AG10803 (cell line): ENCODE measurements at places on chromosomes 2 and 18.
A peak's percentile ranks its signal among the peaks of the same experiment; 100 is the strongest.

DNA sequence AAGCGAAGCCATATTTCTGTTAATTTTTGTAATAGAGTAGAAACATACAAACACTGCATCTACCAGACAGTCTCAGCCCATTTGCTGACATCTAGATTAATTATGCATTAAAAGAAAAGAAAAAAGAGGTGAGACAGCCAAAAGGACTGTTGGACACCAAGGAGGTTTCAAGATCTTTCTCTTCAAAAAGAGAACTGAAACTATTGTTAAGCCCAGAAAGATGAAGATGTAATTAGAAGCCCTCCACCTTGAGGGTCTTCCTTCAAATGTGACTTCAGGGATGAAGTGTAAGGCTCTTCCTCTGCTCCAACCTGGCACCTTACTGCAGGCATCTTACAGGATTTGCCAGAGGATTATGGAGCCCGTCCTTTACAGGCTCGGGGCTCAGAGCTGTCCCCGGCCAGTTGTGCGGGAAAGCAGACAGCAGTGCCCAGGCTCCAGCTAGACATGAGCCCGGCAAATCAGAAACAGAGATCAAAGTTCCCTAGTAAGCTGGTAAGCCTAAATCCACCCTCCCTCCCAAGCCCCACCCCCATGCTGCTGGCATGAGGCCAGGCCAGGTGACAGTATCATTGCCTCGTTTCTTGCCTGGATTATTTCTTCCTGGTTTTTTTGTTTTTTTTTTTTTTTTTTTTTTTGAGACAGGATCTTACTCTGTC is 38.9 kb downstream of the ADI1 start:
- no peak for DNase-seq

DNA sequence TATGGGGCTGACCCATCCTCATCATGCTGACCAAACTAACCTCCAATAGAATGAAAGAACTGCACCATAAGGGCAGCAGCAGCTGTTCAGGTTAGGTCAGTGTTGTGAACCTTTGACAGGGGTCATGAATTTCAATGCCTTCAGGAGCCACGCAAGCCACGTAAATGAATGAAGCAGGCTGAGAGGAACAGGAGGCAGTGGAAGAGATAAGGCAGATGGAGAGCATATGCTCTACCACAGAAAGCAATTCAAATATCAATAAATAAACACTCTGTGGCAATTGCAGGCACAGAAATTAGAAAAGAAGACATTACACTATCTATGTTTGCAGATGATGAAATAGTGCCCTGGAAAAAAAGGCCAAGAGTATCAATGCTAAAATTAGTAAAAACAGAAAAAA is 56.3 kb downstream of the SCG2 start:
- DNase-seq = no peak

DNA sequence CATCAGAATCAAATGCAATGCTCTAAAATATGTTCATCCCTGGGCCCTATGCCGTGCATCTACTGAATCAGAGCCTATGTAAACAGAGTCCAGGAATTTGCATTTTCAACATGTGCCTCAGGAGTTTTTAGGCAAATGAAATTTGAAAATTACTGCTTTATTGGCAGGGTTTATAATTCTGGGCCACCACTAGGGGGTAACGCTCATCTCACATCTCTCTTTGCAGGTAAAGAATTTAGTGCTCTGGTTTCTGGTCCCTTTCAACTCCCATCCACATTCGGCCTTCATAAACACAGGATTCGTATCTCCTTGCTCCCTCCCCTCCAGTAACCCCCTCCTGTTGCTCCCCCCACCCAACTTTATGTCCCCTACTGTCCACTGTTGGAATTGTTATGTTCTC is 49.3 kb downstream of the LYPD6B start:
- DNase-seq = no peak

DNA sequence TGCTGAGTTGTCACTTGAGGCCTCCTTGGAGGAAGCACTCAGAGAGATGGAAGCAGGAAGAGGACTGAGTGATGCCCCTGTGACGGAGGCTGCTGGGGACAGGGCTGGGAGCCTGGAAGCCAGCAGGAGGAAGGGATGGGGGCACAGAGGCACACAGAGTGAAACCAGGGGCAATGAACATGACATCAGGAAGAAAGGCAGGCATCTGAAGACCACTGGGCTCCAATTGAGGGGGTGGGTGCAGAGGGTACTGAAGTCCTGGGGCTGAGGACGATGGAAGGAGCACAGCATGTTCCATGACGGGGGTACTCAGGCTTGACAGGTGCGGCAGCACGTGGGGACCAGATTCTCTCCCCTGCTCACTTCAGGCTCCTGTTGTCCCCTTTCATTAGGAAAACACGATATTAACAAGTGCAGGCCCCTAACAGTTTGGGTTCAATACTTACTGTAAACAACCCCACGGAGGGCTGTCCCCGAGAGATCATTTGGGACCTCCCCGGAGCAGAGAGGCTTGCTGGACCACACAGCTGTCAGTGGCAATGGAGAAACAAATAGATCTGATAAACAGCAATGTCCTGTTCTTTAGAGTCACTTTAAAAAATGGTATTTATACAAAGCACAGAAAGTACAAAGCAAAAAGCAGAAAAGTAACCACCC is 8.7 kb downstream of the INPP5D start:
- no peak for DNase-seq

- no peak for DNase-seq
Measured at GRCh38 chr18:26941584-26941983, 76.1 kb upstream of the AQP4 start.

DNA sequence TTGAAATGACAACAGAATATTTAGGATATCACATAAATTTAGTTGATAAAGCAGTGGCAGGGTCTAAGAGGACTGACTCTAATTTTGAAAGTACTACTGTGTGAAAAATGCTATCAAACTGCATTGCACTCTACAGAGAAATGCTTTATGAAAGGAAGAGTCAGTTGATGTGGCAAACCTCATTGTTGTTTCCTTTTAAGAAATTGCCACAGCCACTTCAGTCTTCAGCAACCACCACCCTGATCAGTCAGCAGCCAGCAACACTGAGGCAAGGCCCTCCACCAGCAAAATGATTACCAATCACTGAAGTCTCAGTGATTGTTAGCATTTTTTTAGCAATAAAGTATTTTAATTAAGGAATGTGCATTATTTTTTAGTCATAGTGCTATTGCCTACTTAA is 488.7 kb upstream of the SLC39A10 start:
- DNase-seq = no peak

GRCh38 chr2:68418855-68419254 is 48.2 kb downstream of the FBXO48 start:
- DNase-seq = no peak

GRCh38 chr2:152864601-152865149 is 146.3 kb downstream of the ARL6IP6 start:
- peak; percentile 15 for DNase-seq

DNA sequence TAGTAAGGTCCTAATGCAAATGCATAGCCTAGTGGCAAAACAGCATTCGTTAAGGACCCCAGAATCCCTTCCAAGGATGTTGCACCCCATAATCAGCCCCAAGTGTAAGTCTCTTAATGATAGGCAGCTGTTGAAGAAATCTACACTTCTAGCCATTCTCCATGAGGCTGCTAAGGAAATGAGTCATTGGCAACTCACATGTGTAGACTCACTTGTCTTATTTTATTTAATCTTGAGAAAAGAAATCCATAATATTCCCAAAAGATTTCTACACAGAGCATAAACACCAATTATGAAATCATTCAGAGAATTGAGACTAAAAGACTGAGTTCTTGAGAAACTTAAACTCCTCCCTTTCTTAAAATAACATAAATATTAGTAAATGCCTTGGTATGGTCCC is 52.4 kb downstream of the AKAIN1 start:
- no peak for DNase-seq

GRCh38 chr18:11324956-11325882 is 175.8 kb upstream of the PIEZO2 start:
- peak; percentile 84 for DNase-seq

GRCh38 chr2:132645722-132646539 is 24.1 kb downstream of the LYPD1 start:
- DNase-seq = no peak

DNA sequence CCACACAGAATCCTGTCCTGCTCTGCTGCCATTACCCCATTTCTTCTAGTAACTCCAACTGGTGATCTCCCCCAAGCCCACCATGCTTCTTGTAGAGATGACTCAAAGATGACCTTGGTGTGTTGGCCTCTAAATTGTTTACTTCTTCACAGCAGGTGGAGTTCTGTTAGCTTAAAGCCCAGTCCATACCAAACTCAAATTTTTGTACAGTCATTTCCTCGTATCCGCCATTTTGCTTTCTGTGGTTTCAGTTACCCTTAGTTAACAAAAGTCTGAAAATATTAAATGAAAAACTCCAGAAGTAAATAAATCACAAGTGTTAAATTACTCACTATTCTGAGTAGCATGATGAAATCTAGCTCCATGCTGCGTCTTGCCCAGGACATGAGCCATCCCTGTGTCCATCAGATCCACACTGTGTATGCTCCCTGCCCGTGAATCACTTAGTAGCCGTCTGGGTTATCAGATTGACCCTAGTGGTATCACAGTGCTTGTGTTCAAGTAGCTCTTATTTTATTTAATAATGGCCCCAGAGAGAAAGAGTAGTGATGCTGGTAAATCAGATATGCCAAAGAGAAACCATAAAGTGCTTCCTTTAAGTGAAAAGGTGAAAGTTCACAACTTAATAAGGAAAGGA is 133.3 kb upstream of the NOL4 start:
- DNase-seq = no peak

DNA sequence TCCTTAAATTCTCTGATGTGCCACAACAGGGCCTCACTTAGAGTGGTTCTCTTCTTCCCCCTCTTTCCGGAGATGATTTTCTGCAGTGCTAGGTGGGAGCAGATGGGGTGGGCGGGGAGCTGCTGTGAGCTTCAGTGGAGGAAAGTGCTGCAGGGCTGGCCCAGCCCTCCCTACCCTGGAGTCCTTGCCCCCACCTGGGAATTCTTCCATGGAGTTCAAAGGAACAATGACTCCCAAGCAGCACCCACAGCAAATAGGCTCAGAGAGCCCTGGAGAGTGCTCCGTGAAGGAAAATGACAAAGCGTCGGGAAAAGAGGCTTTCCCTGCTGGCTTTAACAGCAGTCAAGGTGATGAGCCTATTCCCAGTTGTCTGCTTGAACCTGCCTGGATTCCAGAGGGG is 28.8 kb downstream of the LOXHD1 start:
- DNase-seq = no peak

- no peak for DNase-seq
Measured at GRCh38 chr2:170180031-170180566, 2.2 kb downstream of the MYO3B start.

GRCh38 chr2:230807729-230808128 is 57.0 kb upstream of the ITM2C start:
- DNase-seq = no peak

DNA sequence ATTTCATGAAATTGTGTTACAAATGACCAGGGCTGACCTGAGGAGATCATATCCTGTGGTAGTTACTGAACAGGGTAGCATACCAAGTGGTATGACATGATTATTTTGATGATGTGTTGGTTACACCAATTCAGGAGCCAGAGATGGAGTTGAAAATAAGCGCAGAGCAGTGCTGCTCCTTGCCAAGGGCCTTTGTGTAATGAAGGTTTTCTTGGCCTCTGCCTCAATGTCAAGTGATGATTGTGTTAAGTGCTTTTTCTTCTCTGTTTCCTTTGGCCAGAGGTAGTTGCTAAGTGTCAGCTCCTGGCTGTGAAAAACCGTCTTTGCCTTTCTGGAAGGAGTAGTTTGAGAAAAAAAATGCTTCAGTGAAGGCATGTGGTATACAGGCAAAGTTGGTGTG is 131.2 kb downstream of the CERS6 start:
- DNase-seq = no peak

DNA sequence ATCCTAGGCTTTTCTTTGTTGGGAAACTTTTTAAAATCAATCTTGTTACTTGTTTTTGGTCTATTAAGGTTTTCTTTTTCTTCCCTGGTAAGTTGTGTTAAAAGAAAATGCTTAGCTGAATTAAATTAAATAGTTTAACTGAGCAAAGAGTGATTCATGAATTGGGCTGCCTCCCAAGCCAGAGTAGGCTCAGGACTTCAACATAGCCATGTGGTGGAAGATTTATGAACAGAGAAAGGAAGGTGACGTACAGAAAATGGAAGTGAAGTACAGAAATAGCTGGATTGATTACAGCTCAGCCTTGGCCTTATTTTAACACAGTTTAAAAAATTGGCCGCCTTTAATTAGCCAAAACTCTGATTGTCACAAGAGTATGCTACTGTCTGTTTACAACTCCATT is 27.9 kb upstream of the GALNT5 start:
- peak; percentile 93 for DNase-seq

GRCh38 chr2:164644036-164644700 is 22.9 kb upstream of the GRB14 start:
- DNase-seq = peak; percentile 32
